ENCODE measurements at places on chromosomes 5 and 9. TPM values are rescaled to one million over a fixed set of nuclear protein-coding genes. Genes with fewer than 3 reads are reported as not detected.

GRCh38 chr5:9339206-9339818, 206.6 kb downstream of the SEMA5A start:
- DNase-seq: no peak

- DNase-seq: no peak
Observed at GRCh38 chr9:83384214-83384613, 154.0 kb downstream of the FRMD3 start.

DNA sequence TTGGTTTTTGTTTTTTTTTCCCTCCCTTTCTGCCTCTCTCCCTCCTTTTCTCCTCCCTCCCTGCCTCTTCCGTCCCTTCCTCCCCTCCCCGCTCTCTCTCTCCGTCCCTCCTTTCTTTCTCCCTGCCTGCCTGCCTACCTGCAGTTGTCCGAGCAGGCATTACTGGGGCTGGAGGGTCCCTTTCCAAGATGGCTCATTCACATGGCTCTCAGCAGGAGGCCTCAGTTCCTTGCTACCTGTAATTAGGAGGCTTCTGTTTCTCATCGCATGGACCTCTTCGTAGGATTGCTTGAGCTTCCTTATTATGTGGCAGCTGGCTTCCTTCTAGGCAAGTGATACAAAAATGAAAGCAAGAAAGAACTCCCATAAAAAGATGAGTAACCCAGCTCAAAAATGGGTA, 8.0 kb downstream of the RGS3 start:
- no peak for DNase-seq

- DNase-seq: no peak
Observed at GRCh38 chr5:96636594-96636993, 25.6 kb upstream of the CAST start.

DNA sequence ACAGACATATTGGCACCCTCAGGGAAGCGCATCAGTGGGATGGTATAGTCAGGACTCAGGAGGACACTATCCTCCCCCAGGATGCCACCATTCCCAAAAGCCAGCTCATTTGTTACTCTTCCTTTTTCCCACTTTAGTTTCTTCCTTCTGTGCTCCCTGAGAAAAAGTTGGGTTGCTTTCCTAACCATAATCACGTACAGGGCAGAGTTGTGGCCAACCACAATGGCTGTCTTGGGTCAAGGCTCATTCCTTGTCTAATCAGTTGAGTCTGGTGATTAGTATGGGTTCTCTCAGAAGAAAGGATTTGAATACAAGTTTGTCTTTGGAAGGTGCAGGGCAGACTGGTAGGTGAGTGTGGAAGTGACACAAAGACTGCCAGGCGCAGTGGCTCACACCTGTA, 26.6 kb upstream of the ATP6V1G1 start:
- no peak for DNase-seq

DNA sequence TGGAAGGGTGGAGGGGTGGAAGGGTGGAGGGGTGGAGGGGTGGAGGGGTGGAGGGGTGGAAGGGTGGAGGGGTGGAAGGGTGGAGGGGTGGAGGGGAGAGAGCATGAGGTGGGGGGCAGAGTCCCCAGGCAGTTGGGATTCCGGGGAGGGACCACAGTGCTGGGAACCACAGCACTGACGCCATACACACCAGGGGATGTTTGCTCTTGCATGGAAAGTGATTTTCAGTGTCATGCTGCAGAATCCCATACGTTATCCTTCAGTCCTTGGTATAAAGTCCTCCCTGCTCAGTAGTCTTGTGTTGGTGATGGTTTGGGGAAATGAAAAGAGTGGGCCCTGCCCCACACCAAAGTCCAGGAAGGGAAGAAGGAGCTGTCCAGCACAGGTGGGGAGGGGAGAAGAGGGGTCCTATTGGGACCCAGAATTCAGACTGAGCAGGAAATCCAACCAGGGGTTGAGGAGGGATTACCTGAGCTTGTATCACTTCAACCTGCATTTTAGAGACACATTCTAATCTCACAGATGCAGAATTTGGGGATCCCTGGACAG, 5.5 kb upstream of the FIBCD1 start:
- DNase-seq: no peak

DNA sequence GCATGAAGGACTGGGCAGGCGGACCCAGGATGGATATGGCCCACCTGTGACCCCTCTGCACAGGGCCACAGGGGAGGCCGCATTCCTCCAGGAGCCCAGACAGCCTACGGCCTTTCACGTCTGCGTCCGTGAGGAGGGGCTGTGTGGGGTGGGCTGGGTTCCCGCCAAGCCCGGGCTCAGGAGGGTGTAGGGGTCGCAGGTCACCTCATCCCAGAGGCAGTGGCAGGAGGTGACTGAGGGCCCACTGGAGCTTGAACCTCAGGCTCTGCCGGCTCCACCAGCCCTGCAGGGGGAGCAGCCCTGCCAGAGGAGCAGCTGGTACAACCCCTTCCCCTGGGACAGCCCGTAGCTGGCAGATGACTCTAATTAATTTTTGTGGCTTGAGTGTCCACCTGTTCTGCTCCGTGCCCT, 40.7 kb upstream of the CACNA1B start:
- DNase-seq: no peak

DNA sequence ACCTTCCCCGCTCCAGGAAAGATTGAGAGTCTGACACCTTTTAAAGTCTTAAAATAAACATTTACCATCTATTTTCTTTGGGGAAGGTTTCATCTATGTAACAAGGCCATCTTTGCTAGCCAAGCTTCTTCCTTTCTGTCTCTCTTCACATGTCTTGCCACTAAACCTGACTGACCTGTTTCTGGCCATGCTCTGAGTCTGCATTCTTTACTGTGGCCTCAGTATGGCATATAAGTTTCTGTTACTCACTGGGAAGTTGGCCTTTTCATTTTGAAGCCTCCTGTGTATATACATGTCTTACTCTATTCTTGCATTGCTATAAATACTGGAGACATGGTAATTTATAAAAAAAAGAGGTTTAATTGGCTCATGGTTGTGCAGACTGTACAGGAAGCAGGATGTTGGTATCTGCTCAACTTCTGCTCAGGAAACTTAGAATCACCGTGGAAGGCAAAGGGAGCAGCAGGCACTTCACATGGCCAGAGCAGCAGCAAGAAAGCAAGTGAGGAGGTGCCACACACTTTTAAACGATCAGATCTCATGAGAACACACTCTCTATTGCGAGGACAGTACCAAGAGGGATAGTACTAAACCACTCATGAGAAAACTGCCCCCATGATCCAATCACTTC, 48.1 kb downstream of the KCNV2 start:
- no peak for DNase-seq

GRCh38 chr9:131500377-131500776, 2.3 kb upstream of the POMT1 start:
- DNase-seq: no peak

- no peak for DNase-seq
Observed at GRCh38 chr9:111873901-111874300, 22.7 kb upstream of the UGCG start.

DNA sequence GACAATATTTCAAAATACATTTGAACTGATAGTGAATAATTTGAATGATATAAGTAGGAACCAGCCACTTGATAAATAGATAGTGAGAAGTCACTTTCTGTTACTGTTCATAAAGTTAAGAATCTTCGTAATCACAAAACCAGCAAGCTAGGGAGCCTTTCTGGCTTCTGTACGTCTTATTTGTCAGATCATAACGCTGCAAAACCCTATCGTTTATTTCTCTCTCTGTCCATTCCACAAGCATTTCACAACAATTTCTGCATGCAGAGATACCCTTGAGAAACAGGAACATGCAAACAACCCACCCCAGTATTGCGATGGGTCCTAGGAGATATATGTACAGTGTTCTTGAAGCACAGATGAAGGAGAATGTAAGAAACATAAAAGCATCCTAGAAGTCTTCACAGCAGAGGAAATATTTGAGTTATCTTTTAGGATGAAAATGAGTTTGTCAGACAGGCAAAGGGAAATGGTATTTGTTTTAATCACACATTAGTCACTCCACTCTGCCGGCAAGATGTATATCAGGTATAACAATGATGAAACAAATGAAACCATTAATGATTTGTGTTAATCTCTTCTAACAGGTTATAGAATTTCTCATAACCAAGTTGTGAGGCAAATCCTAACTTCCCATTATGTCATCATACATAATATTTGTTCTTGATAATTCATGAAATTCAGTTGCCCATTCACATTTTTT, 668.7 kb upstream of the FTMT start:
- DNase-seq: no peak

GRCh38 chr5:68173007-68173406, 42.5 kb upstream of the PIK3R1 start:
- no peak for DNase-seq

- no peak for DNase-seq
Observed at GRCh38 chr5:132489051-132489770, 1.4 kb downstream of the IRF1 start.

- peak; percentile 98 for DNase-seq
Observed at GRCh38 chr5:94698197-94698596, 79.7 kb downstream of the SLF1 start.

DNA sequence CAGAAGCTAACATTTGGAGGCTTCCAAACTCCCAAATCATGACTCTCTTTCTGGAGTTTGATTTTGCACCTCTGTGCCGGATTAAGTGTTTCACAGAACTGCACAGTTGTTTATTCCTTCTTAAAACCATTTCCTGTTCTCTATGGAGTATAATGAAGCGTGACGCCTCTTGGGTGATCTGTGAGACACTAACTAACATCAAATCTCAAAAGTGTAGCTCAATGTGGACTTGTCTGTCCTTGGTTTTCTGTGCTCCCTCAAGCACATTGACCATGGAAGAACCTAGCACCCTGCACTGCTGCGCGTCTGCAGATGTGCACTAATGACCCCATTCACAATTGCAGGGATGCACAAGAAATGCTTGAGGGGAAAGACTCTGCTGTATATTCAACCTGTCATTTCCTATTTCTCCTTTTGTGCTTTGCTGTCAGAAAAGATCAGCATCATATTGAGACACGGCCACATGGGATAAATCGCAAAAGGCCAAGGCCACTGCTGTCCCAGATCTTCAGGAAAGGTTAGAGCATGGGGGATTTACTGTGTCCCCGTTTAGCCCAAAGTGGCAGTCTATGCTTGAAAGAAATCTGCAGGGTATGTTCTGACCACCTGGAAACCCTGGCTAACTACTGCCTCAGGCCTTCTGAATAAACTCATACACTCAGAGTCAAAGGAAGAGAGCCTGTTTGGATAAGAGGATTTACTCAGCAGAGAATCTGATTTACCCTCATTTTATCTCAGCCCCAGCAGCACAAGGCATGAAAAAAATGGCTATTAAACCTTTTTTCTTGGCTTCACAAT, 109.6 kb downstream of the BAAT start:
- no peak for DNase-seq

DNA sequence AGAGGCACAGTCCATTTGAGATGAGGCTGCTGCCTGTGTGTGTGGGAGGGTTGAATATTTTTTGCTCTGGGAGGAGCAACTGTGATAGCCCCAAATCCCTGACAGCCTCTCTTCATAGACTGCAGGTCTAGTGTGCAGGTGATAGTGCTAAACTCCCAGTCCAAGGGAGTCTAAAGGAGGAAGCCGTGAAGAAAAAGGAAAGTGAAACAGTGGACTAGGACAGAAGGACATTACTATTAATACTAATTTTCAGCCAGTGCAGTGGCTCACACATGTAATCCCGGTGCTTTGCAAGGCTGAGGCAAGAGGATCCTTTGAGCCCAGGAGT, 295.0 kb downstream of the PDE4D start:
- no peak for DNase-seq

GRCh38 chr9:136451221-136451877, 11.7 kb upstream of the INPP5E start:
- DNase-seq: no peak

DNA sequence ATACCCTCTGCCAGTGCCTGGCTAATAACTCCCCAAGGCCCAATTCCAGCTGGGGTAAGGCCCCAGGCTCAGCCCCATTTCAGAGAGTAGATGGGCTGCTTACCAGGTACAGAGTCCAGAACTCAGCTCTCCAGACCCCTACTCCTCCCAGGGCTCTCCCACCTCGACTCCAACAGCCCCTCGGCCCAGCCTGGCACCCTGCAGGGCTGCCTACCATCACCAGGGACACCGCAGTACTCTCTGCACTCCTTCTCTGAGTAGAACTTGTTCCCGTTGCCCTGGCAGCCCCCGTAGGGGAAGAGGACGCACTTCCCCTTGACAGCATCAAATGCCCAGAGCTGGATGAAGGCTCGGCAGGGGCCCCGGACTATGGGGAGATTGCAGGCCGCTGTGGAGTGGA, 17.4 kb downstream of the AMBP start:
- DNase-seq: no peak

- DNase-seq: no peak
Observed at GRCh38 chr9:37997636-37998374, 71.2 kb downstream of the SHB start.

DNA sequence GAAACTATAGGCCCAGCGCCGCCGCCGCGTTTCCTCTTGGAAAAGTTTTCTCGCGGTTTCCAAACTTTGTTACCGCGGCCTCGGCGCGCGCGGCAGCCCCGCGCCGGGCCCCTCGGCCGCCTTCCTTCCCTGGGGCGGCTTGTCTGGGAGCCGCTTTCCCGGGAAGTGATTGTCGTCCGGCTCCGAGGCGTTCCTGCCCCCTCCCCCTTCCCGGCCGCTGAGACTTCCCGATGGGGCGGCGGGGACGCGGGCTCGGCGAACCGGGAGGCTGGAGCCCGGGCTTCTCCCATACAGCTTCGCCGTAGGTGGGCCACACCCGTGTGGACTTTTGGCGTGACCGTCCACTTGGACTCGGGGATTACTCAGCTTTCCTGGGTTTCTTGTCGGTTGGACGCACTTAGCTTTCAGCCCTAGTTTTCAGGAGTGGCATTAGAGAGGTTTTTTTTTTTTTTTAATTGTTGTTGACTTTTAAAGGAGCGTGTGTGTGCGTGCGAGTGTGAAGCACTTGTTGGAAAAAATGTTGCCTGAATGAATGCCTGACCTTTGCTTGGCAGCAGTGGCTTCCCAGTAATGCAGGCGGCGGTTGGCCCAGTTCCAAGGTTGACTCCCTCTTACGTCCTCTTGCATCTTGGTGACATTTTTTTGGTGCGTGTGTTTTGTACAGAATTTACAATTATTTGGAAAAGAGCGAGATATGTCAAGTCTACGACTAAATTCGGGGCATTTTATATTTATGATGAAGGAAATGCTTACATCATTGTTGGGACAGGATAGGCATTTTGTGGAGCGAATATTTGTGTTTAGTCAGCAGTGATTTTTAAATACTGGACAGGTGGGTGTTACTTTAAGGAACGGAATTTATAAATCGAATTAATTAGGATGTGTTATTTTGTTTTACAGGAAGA, 821 bp downstream of the CTNNA1 start:
- DNase-seq: peak; percentile 90

ITGA2 gene
- total RNA-seq: 5.0 TPM

LEAP2 gene
- 1.8 TPM for total RNA-seq

SSNA1 gene
- total RNA-seq: 59.3 TPM

LCN9 gene
- not detected for total RNA-seq

FCN2 gene
- not detected for total RNA-seq

MCCC2 gene
- 51.8 TPM for total RNA-seq

CCNJL gene
- 10.3 TPM for total RNA-seq

CDKN2AIPNL gene
- total RNA-seq: 54.7 TPM

LCN12 gene
- 1.2 TPM for total RNA-seq

AK1 gene
- total RNA-seq: 41.9 TPM

BTNL3 gene
- total RNA-seq: not detected

STK32A gene
- total RNA-seq: 0.32 TPM
